ENCODE measurements at places on chromosomes 2 and 18.

DNA sequence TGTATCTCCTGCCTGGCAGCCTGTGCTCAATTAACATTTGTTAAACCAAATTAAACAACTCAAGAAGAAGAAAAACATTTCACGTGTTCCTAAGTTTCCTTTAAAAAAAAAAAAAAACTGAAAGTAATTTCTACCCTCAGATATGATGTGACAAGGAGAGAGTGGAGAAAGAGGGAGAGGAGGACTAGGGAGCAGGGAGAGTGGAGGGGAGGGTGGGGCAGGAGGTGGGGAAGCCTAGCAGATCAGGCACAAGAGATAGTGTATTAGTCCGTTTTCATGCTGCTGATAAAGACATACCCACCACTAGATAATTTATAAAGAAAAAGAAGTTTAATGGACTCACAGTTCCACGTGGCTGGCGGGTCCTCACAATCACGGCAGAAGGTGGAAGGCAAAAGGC is 46.4 kb downstream of the CYP1B1 start:
- no peak for DNase-seq

GRCh38 chr2:238302087-238302486 is 13.7 kb upstream of the PER2 start:
- DNase-seq = no peak

GRCh38 chr2:181781078-181781786 is 100.9 kb upstream of the NEUROD1 start:
- DNase-seq = no peak

DNA sequence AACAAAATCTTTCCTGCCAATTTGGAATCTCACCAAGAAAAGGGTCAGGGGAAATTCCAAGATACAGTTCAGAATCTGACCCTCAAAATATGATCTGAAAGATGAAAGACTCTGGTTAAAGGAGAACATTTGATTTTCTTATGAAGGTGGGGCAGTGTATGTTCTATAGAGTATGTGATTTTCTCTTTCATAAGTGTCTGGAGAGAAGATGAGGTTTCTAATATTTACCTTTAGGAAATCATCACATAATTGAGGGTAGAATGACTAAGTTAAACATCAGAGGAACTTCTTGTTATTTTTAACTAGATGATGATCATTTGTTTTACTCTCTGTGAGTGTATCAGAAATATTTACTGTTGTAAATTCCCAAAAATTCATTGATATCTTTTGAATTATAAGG is 27.8 kb upstream of the MBOAT2 start:
- DNase-seq = no peak

- no peak for DNase-seq
These were observed 4.1 kb downstream of the MYO1B start for GRCh38 chr2:191249156-191249813.

GRCh38 chr2:69166812-69167468 is 154.0 kb downstream of the ANTXR1 start:
- DNase-seq = no peak

GRCh38 chr2:84257831-84258230 is 201.2 kb downstream of the SUCLG1 start:
- DNase-seq = no peak
